SJSA1 (cell line): ENCODE measurements at places on chromosomes 3 and 15. TPM values are rescaled to one million over a fixed set of nuclear protein-coding genes. Genes with fewer than 3 reads are reported as not detected.
A peak's percentile ranks its signal among the peaks of the same experiment; 100 is the strongest.

The RETNLB gene
- not detected in 2 replicates for total RNA-seq

The CYP1A1 gene
- 0.18 TPM in 1 of 2 replicates, not detected in the other for total RNA-seq

DNA sequence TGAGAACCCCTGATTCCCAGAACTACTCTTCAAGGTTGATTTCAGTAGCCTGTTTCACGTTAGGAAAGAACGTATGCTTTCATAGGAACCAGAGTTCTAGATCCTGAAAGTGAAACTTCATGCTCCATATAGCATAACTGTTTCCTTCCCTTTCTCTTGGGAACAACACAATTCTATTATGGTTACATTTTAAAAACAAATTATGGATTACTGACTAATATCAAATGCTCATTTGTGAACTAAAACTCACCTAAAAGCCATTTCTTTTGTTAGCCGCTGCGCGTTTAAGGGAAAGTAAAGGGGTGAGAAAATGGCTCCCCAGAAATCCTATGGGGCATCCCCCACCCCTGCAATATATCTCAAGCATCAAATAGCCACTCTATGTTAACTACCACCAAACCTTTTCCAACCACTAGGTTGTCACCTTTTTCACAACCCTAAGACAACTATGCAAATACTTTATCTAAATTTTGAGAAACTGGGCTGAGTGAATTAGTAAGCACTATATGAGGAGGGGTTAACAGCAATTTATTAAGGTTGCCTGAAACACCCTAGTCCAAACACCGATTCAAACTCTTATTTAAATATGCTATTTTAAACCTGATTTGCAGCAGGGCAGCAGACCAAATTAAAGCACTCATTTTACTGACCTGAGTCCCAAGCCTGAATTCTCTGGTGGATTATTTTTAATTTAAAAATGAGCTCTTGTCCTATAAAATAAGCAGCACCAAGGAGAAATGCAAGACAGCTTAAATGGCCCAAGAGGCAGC, 2.4 kb downstream of the SIAH2 start:
- DNase-seq: no peak

- DNase-seq: no peak
Measured at GRCh38 chr3:150393745-150394144, 14.4 kb upstream of the TSC22D2 start.

The CCR8 gene
- not detected in 2 replicates for total RNA-seq

GRCh38 chr3:11764931-11765363, 81.7 kb downstream of the TAMM41 start:
- DNase-seq: peak; percentile 86

GRCh38 chr3:65729555-65729954, 309.2 kb downstream of the MAGI1 start:
- no peak for DNase-seq
